ENCODE measurements at places on chromosomes 2 and 18.

DNA sequence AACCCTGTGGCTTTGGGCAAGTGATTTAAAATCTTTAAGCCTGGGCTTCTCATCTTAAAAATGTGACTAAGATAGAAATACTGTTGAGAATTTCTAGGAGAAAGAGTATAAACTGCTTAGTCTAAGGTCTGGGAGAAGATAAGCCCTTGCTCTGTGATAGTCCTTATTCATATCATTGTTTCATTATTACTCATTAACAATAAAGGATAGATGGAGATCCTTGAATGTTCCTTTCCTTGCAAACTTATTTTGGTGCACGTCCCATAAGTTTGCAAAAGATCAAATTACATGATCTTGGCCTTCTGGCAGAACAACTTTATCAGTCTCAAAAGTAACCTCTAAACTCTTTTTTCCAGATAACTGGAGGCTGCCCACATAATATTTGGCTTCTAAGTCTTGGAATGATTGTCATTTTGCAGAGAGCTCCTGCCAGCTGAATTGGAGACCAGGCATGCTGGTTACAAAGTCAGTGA, 138.3 kb downstream of the FAM124B start:
- no peak for DNase-seq

DNA sequence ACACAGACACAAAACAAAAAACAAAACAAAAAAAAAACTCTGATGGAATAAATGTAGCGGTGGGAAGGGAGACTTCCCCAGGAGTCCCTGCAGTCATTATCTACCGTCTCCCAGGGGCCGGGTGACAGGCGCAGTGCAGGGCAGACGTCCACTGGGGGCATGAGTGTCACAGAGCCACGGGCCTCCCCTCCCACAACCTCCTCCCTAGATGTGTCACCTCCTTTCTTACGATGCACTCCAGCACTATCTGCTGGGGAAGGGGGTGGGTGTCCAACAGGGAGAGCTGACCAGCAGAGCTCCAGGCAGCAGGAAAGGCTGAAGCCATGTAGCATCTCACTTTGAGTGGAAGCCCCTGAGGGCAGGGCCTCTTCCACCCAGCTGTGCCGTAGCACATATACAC, 84.5 kb downstream of the LONRF2 start:
- no peak for DNase-seq

- DNase-seq = no peak
Measured at GRCh38 chr18:14189858-14190257, 57.6 kb upstream of the ZNF519 start.

- no peak for DNase-seq
Measured at GRCh38 chr2:38113051-38113450, 37.1 kb upstream of the CYP1B1 start.

DNA sequence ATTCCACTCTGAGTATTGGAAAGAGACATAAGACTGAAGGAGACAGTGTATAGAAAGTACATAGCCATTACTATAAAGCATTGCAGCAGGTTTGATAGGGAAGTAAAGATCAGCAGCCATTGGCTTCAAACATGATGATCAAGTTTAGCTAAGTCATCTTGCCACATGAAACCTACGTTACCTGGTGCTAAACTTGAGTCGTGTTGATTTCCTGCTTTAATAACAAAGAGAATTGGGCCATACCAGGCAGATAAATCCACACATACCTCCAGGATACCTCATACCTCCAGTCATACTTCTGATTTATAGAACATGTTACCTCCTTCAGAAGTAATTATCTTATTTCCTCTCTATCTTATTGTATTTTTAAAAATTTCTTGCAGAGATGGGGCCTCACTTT, 10.3 kb upstream of the KYNU start:
- DNase-seq = no peak

DNA sequence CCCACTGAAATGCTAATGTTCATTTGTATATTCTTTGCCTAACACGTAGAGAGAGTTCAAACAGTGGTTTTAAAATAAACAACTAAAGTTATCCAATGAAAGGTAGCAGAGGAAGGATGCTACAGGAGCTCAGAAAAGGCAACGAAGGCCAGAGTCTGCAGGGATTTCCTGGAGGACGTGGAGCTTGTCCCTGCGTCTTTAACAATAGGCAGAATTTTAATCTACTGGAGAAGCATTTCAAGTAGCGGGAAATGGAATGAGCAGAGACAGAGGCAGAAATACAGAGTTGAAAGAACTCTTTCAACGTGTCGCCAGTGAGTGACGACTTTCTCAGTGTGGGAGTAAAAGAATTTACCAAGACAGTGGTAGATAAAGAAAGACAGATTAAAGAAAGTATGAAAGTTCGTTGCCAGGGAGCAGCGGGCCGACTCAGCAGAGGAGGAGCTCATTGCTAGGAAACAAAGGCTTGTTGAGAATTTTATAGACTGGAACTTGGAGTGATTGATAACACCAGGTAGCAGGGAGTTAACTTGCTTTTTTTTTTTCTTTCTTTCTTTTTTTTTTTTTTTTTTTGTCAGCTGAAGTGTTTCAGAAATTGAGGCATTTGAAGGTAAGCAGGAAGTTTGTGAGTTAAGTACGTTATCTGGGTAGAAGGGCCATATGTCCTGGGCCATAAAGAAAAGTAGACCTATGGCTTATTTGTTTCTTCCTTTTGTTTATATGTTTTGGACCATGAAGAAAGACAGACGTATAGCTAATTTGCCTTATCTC, 625 bp upstream of the NBAS start:
- no peak for DNase-seq
